ENCODE measurements at places on chromosomes 4 and X.

DNA sequence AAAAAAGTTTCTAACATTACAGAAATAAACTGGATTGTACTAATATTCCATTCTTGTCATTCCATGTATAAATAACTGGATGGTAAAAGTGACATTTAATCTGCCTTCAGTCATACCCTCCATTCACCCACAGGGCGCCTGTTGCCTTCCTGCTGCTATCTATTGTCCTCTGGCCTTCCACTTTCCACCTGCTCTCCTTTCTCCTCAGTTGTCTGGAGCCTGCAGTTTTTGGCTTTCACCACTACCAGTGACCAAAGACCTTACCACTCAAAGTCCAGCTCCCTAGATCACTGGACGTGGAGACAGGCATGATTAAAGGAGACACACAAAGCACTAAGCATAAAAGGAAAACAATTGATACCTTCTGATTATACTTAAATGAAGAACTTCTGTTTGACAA lies 46.2 kb upstream of the NHS start:
- no peak for DNase-seq

DNA sequence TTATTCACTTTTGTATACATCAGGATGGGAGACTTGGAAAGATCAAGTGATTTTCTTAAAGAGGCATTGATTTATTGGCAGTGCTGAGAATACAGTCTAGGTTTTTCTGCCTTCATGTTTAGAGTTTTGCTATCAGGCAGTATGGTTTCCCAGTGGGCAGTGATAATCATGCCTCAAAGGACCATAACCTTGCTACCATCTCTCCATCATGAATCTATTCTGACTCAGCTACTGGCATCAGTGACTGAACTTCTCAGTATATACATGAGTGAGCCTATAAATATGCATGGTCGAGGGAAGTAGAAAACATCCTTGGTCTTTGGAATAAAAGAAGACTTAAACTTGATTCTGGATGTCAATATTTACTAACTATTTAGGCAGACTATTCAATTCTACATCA lies 562.0 kb upstream of the AADAT start:
- DNase-seq: no peak

GRCh38 chr4:80507507-80507906 lies 172.0 kb downstream of the CFAP299 start:
- DNase-seq: no peak

GRCh38 chr4:121980643-121981042 lies 28.8 kb upstream of the TRPC3 start:
- no peak for DNase-seq

DNA sequence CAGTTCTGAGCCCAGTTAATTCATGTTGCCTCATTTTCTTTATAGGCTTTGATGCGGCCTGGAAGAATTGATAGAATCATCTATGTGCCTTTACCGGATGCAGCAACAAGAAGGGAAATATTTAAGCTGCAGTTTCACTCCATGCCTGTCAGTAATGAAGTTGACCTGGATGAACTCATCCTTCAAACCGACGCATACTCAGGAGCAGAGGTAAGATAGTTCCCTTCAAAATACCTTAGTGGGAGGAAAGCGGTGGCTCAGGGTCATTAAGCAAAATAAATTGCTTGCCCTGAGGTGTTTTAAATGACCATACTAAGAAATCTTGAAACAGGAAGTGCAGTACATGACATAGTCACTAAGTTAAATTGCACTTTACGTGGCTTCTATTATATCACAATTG lies 140.6 kb upstream of the SPRY1 start:
- no peak for DNase-seq

DNA sequence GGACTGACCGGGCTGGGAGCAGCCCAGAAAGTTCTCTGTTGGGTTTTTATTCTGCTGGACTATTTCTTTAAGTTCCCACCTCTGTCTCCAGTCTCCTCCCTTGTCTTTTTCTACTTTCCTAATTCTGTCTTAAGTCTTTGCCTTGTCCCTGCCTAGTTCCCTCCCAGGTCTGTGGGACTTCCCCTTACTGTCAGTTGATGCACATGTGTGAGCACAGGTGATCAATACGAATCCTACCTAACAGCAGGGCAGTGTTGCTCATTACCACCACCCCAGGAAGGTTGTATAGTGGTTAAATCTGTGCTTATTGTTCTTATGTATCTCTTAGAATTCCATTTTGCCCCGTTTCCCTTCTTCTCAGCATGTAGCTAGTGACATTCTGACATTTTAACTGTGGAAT lies 62.1 kb downstream of the GALNTL6 start:
- no peak for DNase-seq

DNA sequence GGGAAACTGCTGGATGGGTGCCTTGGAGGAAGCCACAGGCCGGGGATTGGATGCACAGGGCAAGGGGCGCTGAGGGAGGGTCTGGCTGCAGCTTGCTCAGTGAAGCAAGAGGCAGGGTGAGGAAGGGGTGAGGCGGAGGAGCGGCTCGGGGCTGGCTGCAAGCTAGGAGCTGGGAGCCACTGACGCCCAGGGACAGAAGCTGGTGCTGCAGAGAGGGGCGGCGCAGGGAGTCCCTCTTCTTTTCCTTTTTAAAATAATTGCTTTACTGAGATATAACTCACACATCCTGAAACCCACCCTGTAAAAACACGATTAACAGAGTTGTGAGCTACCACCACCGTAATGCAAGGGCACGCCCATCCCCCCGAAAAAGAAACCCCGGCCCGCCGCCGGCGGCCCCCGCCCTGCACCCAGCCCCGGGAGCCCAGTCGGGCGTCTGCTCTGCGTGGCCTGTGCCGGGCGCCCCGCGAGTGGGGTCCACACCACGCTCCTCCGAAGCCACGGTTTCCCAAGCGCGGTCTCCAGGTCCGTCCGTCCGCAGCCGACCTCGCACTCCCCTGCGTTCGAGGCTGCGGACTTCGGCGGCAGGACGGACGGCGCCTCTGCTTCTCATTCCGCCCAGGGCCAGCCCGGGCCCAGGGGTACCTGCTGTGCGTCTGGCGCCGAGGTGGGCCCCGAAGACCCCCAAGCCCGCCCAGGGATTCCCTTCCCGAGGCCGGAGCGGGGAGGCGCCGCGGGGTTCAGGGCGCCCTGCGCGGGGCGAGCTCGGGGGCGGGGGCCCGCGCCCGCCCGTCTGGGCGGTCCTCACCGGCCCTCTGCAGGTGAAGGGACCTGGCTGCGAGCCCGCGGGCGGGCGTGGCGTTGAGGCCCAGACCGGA lies 866 bp upstream of the UVSSA start:
- DNase-seq: no peak

DNA sequence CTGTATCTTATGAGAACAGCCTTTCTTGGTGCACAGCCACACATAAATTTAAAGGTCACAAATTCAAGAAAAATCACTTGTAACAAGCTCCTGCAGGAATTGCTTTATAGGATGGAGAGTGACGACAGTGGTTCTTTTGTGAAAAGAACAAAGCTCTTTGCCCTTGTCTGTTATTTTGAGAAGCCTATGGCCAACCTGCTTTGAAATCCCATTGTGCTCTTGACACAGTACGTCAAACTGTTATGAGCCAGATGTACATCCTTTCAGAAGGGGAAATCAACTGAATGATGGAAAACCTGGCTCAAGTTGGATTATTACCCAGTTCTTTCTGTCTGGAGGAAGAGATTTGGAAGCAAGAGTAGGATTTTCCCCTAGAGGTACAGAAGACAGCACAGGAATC lies 1454.2 kb downstream of the ARAP2 start:
- DNase-seq: no peak

DNA sequence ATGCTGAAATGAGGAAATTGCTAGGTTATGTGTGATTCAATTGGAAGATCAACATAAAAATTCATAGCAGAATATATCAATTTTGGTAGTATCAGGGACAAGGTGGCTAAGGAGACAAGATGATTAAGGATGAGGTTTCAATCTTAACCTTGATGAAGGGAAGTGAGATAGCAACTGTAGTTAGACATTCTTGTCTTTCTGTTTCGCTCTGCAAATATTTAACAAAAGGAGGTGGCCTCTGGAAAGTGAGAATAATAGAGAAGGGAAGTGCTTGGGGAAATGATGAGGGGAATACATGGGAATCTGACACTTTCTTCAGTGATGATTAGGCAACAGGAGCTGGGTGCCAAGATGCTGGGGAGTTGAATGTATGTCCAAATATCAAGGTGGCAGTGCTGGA lies 337.1 kb upstream of the PUDP start:
- DNase-seq: no peak

- no peak for DNase-seq
Measured at GRCh38 chrX:16488959-16489358, 161.0 kb upstream of the S100G start.

GRCh38 chr4:26174027-26174426 lies 146.8 kb upstream of the RBPJ start:
- no peak for DNase-seq

GRCh38 chr4:169438057-169438480 lies 167.3 kb upstream of the SH3RF1 start:
- no peak for DNase-seq

- DNase-seq: no peak
Measured at GRCh38 chr4:147689067-147689466, 5.1 kb upstream of the PRMT9 start.

DNA sequence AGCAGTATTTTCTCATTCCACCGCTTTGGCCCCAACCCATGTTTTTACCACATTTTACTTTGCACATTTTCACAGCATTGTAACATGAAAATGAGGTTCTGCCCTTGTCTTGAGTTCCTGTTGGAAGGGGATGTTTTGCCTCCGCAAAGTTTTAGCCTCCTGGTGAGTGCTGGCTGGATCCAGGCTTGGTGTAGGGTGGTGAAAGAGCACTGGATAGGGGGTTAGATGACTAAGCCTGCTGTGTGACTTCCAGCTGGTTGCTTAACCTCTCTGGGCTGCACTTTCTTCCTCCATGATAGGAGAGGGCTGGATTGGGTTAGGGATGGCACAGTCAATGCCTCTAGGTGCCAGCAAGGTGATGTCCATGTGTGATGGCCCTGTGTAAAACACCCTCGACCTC lies 28.9 kb downstream of the CYTL1 start:
- no peak for DNase-seq

DNA sequence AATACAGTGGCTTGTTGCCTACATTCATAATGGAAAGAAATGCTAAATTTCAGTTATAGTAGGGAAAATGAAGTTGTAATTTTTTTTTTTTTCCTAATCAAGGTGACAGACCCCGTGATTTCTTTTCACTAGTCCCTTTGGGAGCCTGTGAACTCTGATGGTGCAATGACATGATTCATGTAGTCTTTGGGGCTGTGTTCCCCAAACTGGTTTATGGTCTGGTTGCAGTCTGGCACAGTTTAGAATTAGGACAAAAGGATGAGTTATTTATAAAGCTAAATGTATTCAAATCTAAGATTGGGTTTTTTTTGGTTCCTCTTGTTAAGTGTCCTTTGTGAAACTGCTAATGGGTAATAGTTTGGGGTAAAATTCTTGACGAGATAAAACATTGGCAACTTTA lies 66.0 kb downstream of the REPS2 start:
- no peak for DNase-seq

DNA sequence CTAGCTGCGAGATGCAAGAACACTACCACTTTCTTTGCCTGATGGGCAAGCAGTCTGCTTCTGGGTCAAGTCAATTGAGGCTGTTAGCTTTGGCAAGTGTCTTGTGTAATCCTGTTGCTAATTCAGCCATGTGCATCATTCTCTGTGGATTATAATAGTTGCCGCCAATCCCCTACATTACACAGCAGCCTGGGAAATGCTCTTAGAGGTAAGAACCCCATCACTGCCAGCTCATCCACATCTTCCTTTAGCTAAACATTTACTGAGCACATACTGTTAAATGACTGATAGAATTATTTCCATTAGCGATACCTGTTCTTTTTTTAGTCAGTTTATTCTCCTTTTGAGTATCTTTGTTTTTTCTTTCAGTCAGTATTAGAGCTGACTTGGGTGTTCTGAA lies 116.2 kb downstream of the CBR4 start:
- DNase-seq: no peak

GRCh38 chr4:10998846-10999245 lies 314.3 kb upstream of the CLNK start:
- no peak for DNase-seq

- no peak for DNase-seq
Measured at GRCh38 chrX:39966176-39966575, 131.6 kb downstream of the BCOR start.

- DNase-seq: no peak
Measured at GRCh38 chr4:150591904-150592303, 10.0 kb downstream of the MAB21L2 start.

DNA sequence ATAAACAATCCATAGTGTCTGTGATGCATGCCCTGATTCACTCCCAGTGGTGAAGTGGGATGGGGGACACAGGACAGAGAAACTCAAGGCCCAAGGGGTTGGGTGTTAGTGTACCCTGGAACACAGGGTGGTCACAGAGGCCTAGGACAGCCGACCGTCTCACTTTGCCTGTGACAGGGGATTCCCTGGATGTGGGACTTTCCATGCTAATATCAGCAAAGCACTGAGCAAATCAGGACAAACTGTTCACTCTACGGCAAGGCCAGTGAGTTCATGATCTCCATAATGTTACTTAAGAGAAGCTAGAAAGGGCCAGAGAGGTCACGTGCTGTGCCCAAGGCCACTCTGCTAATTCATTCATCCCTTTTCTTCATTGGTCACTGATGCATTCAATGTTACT lies 158.7 kb upstream of the RBPJ start:
- DNase-seq: no peak

GRCh38 chr4:2044542-2045517 lies 14.3 kb upstream of the NAT8L start:
- DNase-seq: no peak

- no peak for DNase-seq
Measured at GRCh38 chr4:150366487-150366999, 215.4 kb upstream of the MAB21L2 start.

GRCh38 chr4:174193438-174194374 lies 89.8 kb downstream of the FBXO8 start:
- DNase-seq: no peak

DNA sequence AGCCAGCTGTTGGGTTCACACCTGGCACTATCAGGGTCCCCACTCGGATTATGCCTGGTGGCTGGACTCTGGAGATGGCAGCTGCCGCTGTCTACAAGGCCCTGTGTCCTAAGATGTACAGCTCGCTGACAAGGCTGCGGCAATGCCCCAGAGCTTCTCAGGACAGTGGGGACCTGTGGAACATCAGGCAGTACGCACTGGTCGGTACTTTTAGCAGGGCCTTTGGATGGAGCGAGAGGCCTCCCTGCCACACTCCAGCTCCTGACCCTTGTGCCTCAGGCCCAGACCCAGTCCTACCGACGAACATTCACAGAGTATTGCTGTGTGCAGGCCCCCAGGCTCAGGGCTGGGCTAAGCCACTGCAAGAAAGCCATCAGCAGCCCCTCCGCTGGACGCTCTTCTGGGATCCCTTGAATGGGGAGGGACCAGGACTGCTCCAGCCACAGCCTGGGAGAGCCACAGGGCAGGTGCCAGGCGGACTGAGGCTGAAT lies 45.7 kb upstream of the HMX1 start:
- DNase-seq: no peak

DNA sequence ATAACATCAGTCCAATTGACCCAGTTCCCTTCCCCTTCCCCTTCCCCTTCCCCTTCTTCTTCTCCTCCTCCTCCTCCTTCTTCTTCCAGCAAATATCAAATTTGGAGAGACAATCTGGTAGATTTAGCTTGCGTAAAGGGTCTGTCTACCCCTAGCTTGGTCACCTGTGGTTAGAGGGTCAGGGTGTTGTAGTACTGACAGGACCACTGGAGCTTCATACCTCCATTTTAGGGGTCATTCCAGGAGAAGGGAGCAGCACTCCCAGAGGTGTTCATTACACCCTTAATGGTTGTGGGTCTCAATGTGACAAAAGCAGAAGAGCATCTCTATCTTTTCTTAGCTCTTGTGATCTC lies 3.7 kb upstream of the FGB start:
- DNase-seq: no peak

GRCh38 chr4:43458293-43458692 lies 565.8 kb downstream of the GRXCR1 start:
- DNase-seq: no peak

All from cerebellar nuclear complex (tissue), 1 donor.